Stimulated activated CD4-positive, alpha-beta T cell treated with anti-CD3 and anti-CD28 coated beads, Interleukin-1b, Interleukin-23, amount 100 ng/mL, for 1 hour (primary cell): ENCODE measurements at places on chromosomes 1 and 21.

DNA sequence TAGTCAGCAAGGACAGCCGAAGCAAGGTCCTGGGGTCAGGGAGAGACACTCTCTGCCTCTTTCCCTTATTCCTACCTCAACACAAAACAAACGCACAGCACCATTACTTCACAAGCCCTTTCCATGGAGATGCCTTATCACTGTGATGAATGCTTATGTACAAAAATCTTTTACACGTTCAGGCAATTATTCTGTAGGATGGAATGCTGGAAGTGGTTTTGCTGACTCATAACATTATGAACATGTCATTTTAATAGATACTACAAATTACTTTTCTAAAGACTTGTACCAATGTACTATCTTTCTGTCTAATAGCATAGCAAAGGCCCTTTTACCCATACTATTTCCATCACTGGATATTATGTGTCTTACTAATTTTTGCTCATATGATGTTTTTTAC lies 98.4 kb downstream of the TTLL7 start:
- no peak for DNase-seq

DNA sequence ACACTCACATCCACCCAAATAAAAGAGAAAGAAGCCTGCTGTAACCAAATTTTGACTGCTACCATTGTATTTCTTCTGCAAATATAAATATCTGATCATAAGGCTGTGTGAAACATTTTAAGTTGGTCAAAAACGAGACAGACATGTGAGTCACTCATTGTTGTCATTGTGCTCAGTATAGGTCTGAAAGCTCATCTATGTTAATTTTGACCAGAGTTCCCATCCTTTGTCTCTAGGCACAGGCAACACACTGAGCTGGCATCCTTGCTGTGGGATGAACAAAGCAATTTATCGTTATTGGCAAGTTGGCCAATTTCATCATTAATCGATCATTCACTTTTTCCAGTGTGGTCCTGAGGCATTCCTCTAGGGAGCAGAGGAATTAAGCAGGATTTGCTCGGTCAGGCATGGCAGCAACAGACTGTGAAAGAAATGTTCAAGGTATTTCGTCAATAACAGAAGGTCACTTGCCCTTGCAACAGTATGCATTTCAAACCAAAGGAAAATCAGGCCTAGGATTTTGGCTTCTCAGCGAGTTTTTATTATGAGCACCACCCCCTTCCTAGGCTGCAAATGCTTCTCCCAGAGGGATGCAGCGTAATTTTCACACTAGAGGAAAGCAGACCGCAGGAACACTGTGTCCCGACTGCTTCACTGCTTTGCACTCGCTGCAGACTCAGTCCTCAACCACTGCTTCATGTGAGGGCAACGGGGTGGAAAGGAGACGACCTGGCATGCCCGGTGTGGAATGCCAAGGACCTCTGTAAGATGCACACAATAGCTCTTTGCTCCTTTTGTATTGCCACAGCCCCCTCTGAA lies 87.9 kb upstream of the SMYD2 start:
- no peak for DNase-seq

- no peak for DNase-seq
Observed at GRCh38 chr1:90325168-90325567, 330.3 kb downstream of the ZNF326 start.

GRCh38 chr1:8674481-8674880 lies 143.0 kb downstream of the RERE start:
- no peak for DNase-seq

DNA sequence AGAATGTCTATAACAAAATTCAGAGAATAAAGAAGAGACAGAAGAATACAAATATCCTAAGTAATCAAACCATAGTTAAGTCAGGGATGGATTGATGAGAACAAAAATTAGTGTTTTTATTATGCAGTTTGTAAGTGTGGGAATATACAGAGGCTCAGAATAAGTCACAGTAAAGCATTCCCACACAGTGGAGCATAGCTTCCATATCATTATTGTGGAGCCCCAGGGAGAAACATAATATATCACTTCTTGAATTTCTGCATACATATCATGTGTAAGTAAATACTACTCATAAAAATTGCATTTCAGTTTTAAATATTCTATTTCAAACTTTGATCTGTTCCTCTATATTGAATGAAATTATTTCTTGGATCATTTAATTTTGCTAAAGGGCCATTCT lies 790.4 kb downstream of the PLA2G4A start:
- DNase-seq, result no peak

- no peak for DNase-seq
Observed at GRCh38 chr1:111699268-111699667, 39.9 kb downstream of the INKA2 start.

- no peak for DNase-seq
Observed at GRCh38 chr1:94296018-94296417, 58.6 kb upstream of the ARHGAP29 start.

DNA sequence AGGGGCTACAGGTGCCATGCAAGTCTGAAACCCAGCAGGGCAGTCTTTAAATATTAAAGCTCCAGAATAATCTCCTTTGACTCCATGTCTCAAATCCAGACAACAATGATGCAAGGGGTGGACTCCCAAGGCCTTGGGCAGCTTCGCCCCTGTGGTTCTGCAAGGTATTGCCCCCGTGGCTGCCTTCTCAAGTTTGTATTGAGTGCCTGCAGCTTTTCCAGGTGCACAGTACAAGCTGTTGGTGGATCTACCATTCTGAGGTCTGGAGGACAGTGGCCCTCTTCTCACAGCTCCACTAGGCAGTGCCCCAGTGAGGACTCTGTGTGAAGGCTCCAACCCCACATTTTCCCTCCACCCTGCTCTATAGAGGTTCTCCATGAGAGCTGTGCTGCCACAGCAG lies 3.7 kb upstream of the MROH9 start:
- no peak for DNase-seq

GRCh38 chr1:62746086-62746808 lies 37.7 kb upstream of the ATG4C start:
- no peak for DNase-seq

DNA sequence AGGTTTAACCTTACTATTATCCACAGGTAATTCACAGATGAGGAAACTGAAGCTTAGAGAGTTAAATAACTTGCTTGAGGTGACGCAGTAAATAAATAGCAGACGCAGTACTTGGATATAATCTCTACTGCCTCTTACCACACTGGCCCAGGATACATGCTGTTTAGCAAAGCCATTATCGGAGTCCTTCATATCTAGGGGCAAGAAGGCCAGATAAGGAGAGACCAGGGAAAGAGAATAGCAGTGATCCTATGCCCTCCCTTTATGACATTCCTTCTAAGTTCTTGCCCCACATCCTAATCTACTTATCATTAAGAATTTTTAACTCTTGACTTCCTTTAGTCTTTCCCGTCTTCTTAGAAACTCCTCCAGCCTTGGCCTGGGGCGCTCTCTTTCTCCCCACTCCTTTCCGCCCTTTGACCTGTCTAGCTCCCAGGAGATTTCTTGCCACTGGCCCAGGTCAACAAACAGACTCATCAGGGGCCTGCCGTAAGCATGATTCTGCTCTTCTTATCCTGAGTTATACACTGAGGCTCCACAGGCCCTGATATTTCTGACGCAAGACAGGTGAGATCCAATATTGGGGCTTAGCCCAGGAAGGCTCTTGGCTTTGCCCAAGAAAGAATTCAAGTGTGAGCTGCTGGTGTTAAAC lies 11.4 kb upstream of the SLAMF1 start:
- DNase-seq, result no peak

GRCh38 chr1:234536741-234537140 lies 57.8 kb upstream of the TARBP1 start:
- no peak for DNase-seq

DNA sequence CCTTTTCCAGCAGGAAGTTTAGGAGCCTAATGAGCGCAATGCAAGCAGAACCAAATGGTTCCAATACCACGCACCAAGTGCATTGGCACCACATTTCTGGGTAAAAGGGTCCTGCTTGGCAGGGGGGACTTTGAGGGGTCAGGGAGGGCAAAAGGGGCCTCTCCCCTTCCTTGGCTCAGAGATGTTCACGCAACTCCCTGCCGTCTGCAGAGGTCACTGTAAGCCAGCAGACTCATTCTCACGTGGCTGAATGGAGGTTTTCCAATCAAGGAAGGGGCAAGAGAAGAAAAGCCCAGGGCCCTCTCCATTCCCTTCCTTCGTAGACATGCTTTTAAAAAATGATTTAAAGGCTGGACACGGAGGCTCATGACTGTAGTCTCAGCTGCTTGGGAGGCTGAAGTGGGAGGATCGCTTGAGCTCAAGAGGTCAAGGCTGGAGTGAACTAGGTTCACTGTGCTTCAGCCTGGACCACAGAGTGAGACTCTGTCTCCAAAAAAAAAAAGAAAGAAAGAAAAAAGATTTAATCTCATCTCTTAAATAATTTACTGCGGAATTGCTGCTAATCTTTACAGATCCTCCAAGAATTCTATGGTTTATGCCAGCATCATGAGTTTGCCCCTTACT lies 80.3 kb downstream of the RUNX3 start:
- no peak for DNase-seq

- DNase-seq, result no peak
Observed at GRCh38 chr1:109527098-109527811, 12.4 kb upstream of the GPR61 start.

- DNase-seq, result no peak
Observed at GRCh38 chr1:174408146-174408545, 39.6 kb upstream of the GPR52 start.

GRCh38 chr21:42680429-42680828 lies 27.0 kb downstream of the PDE9A start:
- no peak for DNase-seq

DNA sequence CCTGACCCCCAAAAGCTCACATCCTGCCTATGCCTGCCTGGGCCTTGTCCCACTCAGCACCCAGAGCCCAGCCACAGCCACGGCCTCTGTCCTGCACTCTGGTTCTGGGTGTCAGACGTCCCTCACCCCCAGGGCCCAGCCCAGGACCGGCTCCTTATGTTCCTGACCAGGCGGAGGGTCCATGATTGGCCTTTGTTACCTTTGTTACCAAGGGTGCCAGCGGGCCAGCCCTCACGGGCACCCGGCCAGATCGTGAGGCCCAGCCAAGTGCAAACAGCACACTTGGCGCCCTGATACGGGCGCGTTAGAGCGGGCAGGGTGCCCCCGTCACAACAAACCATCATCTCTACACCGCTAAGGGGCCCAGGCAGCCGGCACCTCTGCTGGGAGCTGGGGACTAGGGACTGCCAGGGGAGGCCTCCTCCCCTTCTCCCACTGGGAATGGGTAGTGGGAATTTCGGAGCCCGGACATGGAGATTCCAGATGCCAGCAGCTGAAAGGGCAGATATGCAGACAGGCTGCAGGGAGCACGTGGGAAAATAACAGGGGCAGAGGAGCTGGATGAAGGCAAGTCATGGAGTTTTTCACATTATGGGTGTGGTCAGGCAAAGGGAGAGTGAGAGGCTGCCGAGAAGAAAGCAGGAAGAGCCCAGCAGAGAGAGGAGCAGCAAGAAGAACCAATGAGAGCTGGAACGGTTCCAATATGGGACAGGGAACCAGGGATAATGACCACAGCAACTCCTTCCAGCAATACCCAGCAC lies 22.1 kb downstream of the HSPG2 start:
- DNase-seq, result no peak

GRCh38 chr1:209743145-209743482 lies 12.7 kb upstream of the TRAF3IP3 start:
- DNase-seq, result no peak

DNA sequence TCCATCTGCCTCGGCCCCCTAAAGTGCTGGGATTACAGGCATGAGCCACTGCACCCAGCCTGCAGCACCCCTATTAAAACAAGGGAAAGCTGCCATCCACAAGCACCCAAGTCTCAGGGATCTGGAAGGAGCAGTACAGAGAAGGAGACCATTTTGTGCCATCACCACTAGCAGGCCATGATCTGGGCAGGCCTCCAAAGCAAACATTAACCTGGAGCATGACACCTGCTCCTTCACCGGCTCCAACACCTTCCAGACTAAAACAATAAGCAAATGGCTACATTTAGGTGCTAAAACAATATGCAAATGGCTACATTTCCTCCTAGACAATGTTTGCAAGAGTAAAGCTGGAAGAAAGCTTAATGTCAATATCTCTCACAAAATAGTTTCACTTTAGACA lies 16.7 kb downstream of the MEAF6 start:
- DNase-seq, result no peak

DNA sequence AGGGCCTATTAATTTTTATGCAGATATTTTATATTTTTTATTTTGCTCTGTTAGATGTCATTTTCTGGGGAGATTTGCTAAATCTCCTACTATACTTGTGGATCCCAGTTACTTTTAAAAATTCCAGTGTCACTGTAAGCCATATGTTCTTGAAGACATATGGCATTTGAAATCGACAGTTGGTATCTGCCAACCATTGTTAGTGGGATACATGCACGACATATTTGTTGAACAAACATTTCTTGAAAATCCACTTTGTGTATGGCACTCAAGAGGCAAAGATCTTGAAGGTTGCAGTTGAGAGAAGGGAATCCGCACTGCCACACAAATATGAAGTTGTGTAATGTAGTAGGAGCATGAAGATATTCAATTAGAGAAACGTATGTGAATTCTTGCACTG lies 287.7 kb downstream of the HHAT start:
- no peak for DNase-seq

- DNase-seq, result no peak
Observed at GRCh38 chr1:49197081-49197480, 420.4 kb upstream of the BEND5 start.

GRCh38 chr1:11789126-11790067 lies 16.4 kb downstream of the MTHFR start:
- no peak for DNase-seq

DNA sequence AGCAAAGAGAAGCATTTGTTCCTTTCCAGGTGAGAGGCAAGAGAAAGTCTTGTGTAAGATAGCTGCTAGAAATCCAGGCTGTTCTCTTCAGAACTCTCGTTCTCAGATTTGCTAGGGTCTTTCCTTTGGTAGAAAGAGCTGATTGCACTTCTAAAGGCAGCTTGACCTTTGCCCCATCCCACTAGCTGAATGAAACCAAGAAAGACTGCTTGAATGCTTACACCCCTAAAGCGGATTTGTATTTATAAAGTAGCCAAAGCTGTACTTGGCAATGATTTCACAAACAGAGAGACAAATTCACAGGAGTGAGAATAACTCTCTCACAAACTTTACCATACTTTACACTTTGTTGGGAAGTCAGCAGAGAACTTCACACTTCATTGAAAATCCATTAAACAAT lies 424.1 kb downstream of the TTLL7 start:
- no peak for DNase-seq

- DNase-seq, result no peak
Observed at GRCh38 chr1:232597721-232598120, 32.2 kb downstream of the SIPA1L2 start.

DNA sequence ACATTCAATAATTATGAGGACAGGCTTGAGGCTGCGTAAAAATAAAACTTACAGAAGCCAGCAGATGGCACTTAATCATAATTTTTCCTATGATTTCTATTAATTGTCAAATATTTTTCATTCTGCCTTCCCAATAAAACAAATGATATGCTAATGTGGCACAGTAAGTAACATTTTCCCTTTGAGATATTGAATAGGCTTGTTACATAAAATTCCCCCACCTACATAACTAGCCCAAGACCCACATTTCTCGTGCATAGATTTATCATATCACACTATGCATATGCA lies 55.4 kb upstream of the PTGFRN start:
- DNase-seq, result no peak

GRCh38 chr1:239918634-239919033 lies 173.0 kb upstream of the FMN2 start:
- DNase-seq, result no peak
